Cardiac atrium fibroblast (primary cell): ENCODE measurements at places on chromosomes 3 and 15. TPM values are rescaled to one million over a fixed set of nuclear protein-coding genes. Genes with fewer than 3 reads are reported as not detected.

Gene SMCO1
- total RNA-seq, result not detected in 2 replicates

Gene CIDEC
- 0.18 TPM in 1 of 2 replicates, not detected in the other for total RNA-seq

Gene SCAANT1
- total RNA-seq, result not detected in 2 replicates

Gene SCN11A
- total RNA-seq, result under 0.01 TPM in 1 of 2 replicates, not detected in the other

Gene SMAD6
- 48.9 and 59.3 TPM in 2 replicates for total RNA-seq

Gene TMEM45A
- total RNA-seq, result 174 and 277 TPM in 2 replicates

Gene SYNPR
- total RNA-seq, result not detected in 2 replicates

Gene PARP15
- total RNA-seq, result not detected in 2 replicates

Gene BFSP2
- total RNA-seq, result not detected in 2 replicates

Gene PLIN1
- not detected in 2 replicates for total RNA-seq

Gene CYP11A1
- 0.36 and 1.9 TPM in 2 replicates for total RNA-seq

Gene SLC28A1
- total RNA-seq, result not detected in 2 replicates

Gene ALAS1
- 22.7 and 29.6 TPM in 2 replicates for total RNA-seq

Gene ROBO2
- total RNA-seq, result under 0.01 and 0.32 TPM in 2 replicates

Gene TMEM207
- total RNA-seq, result not detected in 2 replicates

Gene FRMD5
- total RNA-seq, result 0.54 and 0.81 TPM in 2 replicates

Gene HHLA2
- total RNA-seq, result not detected in 2 replicates

Gene PAK6
- total RNA-seq, result 0.16 TPM in 1 of 2 replicates, not detected in the other

Gene FRG2C
- total RNA-seq, result not detected in 2 replicates

Gene EDC3
- total RNA-seq, result 9.9 and 10.7 TPM in 2 replicates

Gene ACKR2
- not detected in 2 replicates for total RNA-seq

Gene IGF2BP2
- 42.4 and 67.0 TPM in 2 replicates for total RNA-seq

Gene ZNF620
- total RNA-seq, result 0.72 and 1.9 TPM in 2 replicates

Gene GNB4
- 37.1 and 43.5 TPM in 2 replicates for total RNA-seq

Gene BDH1
- total RNA-seq, result 1.9 and 5.2 TPM in 2 replicates

Gene P2RY12
- not detected in 2 replicates for total RNA-seq

Gene FOXB1
- not detected in 2 replicates for total RNA-seq
